ENCODE measurements at places on chromosomes 6 and 20.

GRCh38 chr20:24456398-24456781 is 13.0 kb upstream of the SYNDIG1 start:
- DNase-seq = no peak

- no peak for DNase-seq
Measured at GRCh38 chr6:77354581-77354980, 108.7 kb downstream of the HTR1B start.

DNA sequence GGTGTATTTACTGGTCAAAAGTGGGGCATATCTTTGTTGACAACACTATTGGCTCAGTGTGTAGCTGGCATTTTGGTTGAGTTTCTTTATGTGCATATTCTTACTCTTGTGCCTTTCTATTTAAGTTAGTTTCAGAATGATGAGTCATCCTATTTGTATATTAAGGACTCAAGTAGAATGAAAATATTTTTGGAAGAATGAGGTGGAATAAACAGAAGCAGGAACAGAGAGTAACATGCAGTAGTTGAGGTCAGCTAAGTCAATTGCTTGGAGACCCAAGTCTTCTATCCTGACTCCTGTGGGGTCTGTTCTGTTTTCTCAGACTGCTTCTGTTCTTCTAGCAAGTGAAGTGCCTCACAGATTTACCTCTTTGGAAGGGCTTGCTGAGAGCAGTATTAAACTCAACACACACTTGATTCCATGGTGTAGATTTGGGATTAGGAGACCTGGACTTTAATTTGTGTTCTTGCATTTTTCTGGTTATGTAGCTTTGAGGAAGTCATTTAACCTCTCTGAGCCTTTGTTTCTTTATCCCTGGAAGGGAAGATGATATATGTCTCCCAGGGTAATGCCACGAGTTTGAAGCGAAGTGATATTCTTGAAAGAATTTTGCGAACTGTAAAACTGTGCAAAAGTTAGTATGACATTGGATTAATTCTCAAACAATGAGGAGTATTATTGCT is 324.3 kb downstream of the QKI start:
- DNase-seq = no peak

DNA sequence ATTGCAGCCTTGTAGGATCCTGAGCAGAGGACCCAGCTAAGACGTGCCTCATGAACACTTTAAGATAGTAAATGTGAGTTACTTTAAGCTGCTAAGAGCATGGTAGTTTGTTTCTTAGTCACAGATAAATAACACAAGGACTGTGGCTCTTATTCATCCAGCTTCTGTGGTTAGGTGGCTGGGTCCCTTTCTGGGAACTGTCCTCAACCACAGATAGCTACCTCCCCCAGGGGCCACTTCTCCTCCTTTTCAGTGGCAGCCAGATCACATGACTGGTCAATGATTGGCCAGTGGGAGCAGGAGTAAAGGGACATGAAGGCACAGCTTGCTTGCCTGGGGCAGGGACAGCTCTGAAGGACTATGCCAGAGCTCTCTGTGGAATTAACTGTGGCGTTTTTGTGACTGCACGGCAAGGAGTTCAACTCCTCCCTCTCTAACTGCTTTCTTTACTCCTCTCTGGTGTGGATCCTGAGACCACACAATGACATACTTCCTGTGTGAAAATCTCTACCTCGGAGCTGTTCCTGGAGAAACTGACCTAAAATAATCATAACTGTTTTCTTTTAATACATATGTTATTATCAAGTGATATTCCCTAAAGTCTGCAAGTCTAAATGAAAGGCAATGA is 76.5 kb downstream of the NRN1 start:
- DNase-seq = no peak

- DNase-seq = peak; percentile 17
Measured at GRCh38 chr6:39088331-39088730, 26.7 kb downstream of the SAYSD1 start.

GRCh38 chr6:117600008-117600743 is 2.1 kb downstream of the GOPC start:
- no peak for DNase-seq

- no peak for DNase-seq
Measured at GRCh38 chr6:69128411-69128810, 493.3 kb downstream of the ADGRB3 start.

- DNase-seq = no peak
Measured at GRCh38 chr6:40331545-40331944, 255.6 kb downstream of the LRFN2 start.

DNA sequence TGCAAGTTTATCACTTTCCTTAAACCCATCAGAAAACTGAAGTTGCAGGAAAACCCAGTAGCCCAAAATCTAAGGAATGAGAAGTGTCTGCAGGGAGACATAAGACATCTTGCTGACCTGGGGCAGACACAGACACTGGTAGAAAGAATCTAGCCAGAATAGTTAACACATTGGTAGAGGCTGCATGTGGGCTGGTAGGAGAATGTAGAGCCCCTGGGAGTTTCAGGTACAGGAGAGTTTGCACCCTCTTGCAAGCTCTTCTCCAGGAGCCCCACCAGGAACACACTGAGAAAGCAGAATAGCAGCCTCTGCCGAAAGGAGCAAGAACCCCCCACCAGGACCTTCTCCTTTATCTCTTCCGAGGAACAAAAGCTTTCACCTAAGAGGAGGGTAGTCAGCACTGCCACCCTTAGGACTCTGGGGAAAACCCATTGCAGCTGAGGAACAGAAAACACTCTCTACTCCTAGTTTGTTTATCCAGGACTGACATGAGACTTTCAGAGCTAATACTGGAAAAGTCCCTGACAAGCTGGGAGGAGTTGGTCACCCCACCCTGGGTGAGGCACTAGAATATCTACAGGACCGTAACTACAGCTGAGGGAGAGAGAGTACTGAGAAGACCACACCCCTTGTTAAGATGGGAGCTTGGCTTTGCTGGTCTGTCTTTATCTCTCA is 10.5 kb upstream of the OGFRL1 start:
- DNase-seq = no peak

DNA sequence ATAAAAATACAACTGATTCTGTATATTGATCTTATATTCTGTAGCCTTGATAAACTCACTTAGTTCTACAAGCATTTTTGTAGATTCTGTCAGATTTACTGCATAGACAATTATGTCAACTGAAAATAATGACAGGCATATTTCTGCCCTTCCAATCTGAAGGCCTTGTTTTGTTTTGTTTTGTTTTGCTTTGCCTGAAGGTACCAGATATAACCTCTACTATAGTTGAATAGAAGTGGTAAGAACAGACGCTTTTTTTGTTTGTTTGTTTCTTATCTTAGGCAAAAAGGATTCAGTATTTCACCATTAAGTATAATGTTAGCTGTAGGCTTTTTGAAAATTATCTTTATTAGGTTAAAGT is 64.6 kb upstream of the RSPO3 start:
- DNase-seq = no peak

- peak; percentile 73 for DNase-seq
Measured at GRCh38 chr6:82568290-82568993, 204.8 kb downstream of the TPBG start.

DNA sequence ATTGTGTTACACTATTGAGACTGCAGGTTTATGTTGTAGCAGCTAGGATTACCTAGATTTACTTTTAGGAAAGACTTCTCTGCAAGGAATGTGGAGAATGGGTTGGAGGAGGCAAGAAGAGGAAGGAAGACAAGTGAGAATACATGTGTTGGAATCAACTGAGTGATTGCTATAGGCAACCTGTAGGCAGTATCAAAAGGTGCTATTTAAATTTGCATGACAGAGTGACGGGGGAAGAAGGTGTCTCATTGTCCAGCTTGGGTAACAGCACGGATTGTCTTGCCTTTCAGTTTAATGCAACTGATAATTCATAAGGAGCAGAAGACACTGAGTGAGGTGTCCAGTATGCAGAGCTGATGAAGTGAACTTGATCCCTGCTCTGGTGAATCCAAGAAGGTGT is 19.4 kb downstream of the SERPINB9 start:
- no peak for DNase-seq

DNA sequence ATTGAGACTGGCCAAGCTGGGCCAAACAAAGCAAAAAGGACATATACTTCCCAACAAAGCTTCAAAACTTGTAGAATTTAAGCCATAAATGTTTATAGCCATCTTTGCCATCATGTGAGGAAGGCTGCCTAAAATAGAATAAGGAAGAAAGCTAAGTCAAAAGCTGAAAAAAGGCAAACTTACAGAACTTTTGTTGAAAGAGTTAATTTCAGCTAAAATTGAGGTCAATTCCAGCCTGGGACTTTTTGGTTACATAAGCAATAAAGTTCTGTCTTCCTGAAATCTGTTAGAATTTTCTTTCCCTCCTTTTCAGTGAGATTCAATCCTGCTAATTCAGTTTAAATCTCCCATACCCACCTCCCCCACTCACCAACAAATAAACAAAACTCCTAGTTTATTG is 227.9 kb upstream of the MARCKS start:
- DNase-seq = no peak
